ENCODE measurements at places on chromosomes 2 and 18.

- no peak for DNase-seq
These were observed 366.6 kb downstream of the METTL4 start for GRCh38 chr18:2204736-2205135.

DNA sequence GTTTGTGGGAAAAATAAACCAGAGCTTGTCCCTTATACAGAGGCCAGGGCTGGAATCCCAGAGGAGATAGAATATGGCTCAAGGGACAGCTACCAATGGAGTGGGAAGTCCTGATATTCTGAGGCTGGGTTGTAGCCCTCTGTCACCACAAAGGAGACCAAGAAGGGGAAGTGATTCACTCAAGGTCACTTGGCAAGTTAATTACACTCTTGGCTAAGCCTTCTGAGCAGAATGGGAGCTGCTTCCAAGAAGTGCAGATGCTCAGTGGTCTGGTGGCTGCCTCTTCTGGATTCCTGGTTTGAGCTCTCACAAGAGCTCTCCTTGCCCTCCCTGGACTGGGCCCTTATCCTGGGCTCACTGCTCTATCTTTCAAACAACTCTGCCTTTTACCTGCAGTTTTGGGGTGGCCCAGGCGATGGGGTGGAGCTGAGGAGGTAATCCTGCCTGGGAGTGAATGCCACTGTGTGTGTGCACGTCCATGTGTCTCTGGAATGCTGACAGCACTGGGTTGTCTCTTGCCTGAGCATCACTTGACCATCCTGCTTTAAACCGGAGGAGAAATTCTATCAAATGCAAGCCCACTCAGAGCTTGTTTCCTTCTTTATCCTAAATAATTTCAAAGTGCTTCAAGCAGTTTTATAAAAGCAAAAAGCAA is 168.2 kb downstream of the KCNS3 start:
- DNase-seq, result no peak

- no peak for DNase-seq
These were observed 1.7 kb downstream of the FZD7 start for GRCh38 chr2:202035089-202035940.

- DNase-seq, result no peak
These were observed 150.1 kb downstream of the CTIF start for GRCh38 chr18:48688961-48689360.

DNA sequence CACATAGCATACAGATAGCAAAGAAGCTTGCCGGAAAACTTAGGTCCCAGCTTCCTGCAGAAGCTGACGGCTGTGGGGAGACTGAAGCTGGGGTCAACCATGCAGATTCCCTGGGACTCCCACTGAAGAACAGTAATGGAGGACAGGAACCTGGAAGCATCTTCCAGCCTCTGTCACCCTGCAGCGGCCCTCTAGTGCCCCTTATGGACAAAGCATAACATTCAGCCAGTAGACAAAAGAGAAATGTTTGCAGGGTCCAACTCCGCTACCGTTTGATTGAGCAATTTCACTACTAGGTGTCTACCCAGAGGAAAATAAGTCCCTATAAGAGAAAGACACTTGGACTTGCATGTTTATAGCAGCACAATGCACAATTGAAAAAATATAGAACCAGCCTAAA is 460.6 kb downstream of the CNTNAP5 start:
- no peak for DNase-seq

GRCh38 chr2:138723196-138723987 is 56.8 kb downstream of the NXPH2 start:
- DNase-seq, result no peak

GRCh38 chr2:222677981-222678380 is 6.5 kb downstream of the MOGAT1 start:
- no peak for DNase-seq

DNA sequence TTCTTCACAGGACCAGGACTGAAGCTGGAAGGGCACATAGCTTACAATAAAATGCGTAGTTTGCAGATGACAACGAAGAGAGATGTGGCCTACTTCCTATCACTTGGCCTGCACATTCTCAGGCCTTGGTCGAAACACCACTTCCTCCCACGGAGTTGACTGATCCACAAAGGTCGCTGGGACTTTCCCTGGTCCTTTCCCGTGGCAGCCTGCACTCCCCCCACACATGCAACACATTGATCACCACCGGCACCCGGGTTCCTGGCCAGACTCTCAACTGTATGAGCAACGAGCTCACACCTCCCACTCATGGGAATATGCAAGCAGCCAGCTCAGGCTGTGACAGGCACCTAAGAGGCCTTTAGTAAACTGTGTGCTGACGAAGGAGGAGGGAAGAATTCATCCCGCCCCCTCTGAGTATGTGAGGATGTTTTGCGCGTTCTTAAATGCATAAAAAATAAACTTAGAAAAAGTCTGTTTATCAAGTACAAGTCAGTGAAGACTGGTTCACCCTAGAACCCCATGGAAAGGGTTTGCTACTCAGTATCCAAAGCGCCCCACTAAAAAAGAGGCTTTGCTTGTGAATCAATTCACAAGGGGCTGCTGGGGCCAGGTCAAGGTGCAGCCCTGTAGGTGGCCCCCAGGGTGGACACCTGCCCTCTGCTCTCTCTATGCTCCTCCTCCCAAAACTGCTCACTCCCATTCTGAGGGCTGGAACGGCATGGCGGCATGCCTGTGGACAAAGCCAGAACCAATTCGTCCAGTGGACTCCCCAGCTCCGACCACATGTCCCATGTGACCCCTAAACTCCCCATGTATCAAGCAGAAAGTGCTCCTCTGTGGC is 154.3 kb downstream of the EIPR1 start:
- no peak for DNase-seq

DNA sequence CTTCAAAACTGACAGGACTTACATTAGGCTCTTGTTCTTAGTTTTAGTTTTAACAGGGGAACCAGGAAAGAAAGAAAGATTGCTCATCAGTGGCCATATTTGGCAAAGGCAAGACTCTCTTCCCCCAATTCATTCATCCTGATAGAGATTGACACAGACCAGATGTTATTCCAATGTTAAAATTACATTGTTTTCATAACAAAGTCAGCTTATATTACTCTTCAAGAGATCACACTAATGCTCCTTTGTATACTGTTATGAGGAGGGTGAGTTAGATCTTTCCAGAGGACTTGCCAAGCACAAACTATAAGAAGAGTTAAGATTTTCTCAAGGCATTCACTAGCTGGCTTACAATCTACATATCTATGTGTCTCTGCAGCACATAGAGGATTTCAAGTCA is 252.1 kb downstream of the SLC8A1 start:
- no peak for DNase-seq

- DNase-seq, result no peak
These were observed 300.2 kb downstream of the CDCA7 start for GRCh38 chr2:173654896-173655265.

DNA sequence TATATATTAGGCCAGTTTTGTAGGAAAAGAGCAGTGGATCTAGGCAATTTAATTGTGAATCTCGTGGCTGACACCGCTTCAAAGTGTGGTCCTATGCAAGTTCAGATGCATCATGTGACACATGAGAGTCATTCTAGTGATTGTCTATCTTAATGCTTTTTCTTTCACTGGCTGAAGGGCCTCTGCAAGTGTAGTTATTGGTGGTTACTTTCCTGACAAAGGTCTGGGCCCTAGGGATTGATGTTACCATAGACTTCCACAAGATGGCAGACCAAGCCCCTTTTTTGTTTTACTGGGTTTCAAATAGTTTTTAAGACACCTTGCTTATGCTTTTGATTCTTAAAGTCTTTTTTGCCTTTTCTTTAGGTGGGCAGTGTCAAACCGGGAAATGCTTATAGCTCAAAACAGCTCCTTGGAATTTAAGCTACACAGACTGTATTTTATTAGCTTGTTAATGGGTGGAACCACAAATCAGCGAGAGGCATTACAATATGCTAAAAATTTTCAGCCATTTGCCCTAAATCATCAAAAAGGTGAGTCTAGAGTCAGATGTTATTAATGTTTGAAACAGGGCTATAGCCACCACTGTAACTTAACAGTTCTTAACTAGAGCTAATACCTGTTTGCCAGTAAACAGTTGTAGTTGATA is 25.9 kb downstream of the CD8A start:
- no peak for DNase-seq

DNA sequence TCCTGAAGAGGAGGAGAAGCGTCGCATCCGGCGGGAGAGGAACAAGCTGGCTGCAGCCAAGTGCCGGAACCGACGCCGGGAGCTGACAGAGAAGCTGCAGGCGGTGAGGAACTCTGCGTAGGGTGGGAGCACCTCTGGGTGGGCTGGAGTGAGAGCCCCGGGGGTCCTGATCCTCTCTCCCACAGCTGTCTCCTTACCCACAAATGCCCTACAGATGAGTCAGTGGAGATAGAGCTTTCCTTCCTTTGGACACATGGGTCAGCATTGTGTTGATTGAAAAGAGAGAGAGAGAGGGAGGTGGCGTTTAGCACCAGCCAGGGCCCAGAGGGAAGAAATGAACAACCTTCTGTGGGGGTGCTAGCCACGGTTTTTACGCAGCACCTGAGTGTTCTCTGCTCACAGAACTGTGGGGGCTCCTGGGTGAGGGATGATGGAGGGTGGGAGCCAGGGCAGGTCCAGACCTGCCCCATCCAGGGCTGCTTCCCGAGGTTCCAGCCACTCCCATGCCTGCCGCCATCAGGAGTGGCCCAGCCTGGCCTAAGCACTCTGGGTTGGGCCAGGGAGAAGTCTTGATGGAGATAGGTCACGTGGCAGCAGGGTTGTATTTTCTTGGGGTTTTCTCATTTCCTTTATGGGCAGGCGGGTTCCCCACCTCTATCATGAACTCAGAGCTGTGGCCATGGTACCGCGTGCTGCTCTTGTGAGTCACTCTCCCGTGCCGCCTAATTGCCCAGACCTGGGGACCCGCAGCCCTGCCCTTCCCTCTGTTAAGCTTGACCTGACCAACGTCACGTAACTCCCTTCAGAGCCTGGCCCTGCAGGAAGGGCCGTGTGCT is 16.3 kb downstream of the FOSL2 start:
- DNase-seq, result peak; percentile 44

- no peak for DNase-seq
These were observed 1.3 kb downstream of the SLC23A3 start for GRCh38 chr2:219168526-219168925.

DNA sequence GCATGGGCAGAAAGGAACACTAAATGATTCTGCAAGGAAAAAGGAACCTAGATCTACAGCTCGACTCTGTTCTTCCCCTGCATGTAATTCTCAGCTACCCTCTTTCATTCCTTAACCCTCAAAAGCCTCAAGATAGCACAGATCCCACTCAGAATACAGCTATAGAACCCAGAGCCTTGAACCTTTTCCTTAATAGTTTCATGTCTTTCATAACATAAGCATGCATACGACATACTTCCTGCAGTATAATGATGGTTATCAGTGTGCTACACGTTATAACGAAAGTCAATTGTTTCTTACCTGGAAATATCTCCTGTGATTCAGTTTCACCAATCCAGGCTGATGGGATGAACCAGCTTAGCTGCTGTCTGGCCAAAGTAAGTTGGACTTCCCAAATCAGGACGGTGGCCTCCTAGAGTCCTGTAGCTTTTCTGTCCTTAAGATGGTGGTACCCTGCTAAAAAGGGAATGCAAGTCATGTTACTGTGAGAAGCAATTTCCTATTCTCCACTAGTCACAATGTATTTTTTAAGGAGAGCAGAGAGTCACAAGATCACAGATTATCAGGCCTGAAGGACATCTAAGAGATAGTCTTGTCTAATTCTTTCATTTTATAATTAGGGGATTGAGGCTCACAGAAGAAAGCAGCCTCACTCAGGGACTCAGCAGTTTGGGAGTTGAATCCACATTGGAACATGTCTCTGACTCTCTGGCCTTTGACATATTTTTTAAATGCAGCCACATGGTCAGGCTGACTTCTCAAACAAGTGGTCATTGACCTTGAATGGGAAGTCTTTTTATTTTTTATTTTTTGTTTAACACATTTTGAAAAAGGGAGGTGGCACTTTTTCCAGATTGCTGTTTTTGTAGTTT is 41.8 kb downstream of the CYRIA start:
- no peak for DNase-seq

GRCh38 chr18:67550872-67551520 is 34.5 kb upstream of the DSEL start:
- DNase-seq, result no peak

DNA sequence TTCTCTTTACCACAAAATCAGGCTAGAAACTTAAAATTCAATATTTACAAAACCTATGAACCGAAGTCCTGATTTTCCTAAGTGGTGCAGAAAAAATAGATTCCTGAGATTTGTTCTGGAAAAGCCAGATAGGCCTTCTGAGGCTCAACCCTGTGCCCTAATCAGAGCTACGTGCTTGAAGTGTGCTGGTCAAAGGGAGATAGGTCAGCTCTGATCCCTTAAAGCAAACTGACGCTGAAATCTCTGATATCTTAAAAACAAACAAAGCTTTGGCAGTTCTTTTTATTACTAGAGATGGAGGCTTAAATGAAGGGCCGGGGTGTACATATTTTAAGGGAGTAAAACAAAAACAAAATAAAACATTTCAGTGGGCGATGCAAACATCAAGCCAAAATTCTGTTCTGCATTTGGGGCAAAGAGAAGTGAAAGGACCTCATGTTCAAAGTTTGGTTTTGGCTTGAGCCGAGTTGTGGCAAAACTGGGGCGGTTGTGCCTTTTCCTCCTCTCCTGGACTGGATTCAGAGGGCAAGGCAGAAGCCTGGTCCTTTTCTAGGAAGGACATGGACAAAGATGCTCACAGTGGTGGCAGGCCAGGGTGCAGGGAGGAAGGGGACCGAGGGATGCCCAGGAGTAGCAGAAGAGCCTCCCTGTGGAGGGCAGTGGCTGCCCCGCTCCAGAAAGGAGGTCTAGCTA is 295.0 kb downstream of the CDCA7 start:
- no peak for DNase-seq

GRCh38 chr2:206824087-206824618 is 58.7 kb downstream of the FASTKD2 start:
- DNase-seq, result no peak

GRCh38 chr2:179726461-179727180 is 134.8 kb downstream of the ZNF385B start:
- no peak for DNase-seq

DNA sequence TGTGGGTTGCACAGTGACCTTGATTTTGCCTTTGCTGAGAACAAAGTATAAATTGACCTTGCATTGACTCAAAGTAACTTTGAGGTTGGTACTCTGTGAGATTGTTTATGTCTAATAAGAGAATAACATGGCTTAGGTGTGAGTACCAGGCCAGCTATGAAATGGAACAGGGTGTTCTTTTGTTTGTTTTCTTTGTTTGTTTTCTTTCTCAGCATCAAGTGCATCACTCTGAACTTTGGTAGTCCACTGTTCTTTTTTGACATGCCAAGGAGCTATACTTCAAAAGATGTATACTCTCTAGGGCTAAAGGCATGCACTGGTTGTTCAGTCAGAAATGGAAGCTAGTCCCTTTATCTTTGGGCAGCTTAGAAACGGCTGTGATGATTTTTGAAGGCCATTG is 5.1 kb downstream of the ABCB11 start:
- no peak for DNase-seq

All from bone marrow (tissue), 2 donors.